ENCODE measurements at places on chromosomes 7 and 10.

GRCh38 chr7:129213828-129214227 lies 11.0 kb upstream of the AHCYL2 start:
- DNase-seq = no peak

DNA sequence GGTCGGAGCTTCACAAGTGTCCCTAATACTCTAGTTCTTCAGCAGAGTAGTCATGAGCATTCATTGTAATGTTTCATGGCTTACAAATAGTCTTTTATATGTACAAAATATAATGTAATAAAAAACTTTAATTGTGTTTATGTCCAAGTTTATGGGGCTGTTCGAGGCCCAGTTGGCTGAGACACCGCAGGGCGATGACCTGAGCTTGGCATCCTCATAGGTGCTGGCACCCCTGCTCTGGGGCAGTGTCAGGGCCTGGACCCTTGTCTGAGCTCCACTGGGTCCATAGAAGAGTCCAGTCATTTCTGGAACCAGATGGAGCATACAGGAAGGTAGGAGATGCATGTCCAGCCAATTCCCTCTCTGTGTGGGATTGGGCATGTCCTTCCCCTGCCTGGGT lies 12.9 kb upstream of the ZMIZ1 start:
- DNase-seq = no peak

- DNase-seq = no peak
Observed at GRCh38 chr10:16518822-16519221, 2.9 kb downstream of the C1QL3 start.

GRCh38 chr7:38451840-38452239 lies 178.4 kb upstream of the TARP start:
- no peak for DNase-seq

GRCh38 chr7:33946094-33946699 lies 40.9 kb downstream of the BMPER start:
- DNase-seq = peak; percentile 33

GRCh38 chr7:80039251-80039884 lies 95.3 kb upstream of the GNAI1 start:
- DNase-seq = no peak

DNA sequence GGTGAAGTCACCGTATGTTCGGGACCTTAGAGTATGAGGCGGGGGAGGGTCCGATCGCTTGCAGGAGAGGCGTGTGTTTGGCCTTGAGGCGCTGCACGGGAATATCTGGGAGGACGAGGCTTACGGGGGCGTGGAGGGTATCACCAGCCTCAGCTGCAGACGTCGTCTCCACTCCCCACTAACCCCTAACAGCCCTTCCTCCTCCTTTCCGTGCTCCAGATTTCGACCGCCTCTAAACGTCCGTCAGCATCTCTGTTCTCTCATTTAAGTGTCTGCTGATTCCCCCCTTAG lies 23.5 kb upstream of the ZNF12 start:
- DNase-seq = peak; percentile 17

- DNase-seq = no peak
Observed at GRCh38 chr10:73167458-73167782, 388 bp downstream of the ECD start.

DNA sequence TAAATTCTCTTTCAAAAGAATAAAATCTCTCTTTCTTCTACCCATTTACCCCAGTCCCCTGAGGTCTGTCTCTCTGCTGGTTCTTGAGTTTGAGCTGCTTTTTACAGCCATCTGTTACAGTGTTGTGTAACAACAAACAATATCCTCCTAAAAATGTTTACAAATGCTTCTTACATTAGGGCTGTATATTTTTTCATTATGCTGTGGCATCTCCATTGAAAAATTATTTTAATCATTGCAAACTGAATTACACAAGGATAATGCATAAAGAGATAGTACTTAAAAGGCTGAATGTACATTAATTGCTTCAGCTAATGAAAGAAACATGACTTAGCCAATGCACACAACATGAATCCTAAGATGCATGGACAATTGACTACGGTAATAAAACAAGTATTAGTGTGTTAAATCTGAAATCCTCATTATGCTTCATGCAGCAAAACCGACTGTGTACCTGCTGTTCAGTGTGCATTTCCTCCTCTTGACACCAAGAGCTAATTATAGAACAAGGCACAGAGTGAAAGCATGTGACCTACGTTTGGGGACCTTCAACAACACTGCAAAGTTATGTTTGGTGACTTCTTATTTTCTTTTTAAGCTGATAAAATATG lies 181.7 kb upstream of the RHOBTB1 start:
- DNase-seq = no peak

DNA sequence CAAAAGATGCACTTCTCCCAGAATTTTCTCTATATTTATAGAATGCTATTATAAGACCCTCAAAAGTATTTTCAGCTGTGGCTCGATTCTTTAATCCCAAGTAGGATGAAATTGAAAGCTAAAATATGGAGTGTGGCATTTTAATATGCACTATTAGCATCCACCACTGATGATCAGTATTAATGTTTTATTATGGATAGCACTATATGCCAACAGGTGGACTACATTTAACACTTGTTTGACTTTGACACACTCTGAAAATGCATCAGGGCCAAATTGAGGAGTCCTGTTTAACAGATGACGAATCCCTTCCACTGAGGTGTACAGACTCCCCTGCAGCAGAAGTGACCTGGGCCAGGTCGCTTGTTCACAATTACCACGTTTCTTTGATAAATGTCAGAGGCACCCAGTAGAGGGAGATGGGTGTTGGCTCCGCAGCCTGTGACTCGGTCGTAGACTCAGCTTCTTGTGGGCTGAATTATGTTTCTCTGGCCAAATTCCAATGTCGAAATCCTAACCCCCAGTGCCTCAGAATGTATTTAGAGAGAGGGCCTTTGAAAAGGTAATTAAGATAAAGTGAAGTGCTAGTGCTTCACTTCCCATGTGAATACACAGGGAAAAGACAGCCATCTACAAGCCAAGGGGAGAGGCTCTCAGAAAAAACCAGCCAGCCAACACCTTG lies 48.1 kb downstream of the WIPF3 start:
- DNase-seq = no peak

GRCh38 chr7:38070718-38071117 lies 107.3 kb upstream of the STARD3NL start:
- peak; percentile 40 for DNase-seq

DNA sequence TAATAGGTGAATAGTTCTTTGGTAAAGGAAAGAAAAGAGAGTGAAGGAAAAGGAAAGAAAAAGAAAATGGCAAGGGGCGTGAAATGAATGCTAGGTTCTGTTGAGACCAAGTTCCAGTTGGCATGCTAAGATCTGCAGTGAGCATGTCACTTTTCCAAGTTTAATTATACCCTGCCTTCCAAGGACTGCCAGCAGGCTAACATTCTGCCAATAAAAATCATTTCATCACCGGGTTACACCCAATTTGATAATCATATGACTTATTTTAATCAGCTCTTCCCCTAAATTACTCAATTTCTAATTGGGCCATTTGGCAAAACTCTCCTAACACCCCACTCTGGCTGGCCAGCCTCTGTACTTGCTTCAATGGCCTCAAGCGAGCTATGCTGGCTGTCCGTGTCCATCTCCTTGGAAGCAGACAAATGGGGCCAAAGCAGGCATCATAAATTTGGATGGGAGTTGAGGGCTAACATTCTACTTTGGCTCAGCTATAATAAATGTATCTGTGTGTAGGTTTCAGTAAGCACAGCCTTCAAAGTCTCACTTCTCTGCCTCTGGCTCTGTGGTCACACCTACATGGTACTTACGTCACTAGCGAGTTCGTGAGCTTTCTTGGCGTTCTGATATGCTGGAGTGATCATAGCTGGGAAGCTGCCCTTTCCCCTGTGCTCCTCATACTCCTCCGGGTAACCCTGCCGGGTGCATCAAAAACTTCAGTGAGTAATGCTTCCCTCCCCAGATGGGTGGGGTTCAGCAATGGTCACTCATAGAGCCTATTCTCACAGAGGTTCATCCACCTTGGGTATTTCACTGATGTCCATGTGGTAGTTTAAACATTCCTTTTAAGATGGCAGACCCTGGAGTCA lies 17.3 kb downstream of the NRAP start:
- peak; percentile 49 for DNase-seq

- no peak for DNase-seq
Observed at GRCh38 chr10:8531116-8531515, 476.6 kb downstream of the GATA3 start.

- DNase-seq = no peak
Observed at GRCh38 chr7:134690016-134690415, 43.4 kb downstream of the BPGM start.

GRCh38 chr10:100766693-100767421 lies 21.5 kb downstream of the PAX2 start:
- DNase-seq = no peak

- DNase-seq = no peak
Observed at GRCh38 chr10:86337121-86337601, 29.4 kb downstream of the GRID1 start.

DNA sequence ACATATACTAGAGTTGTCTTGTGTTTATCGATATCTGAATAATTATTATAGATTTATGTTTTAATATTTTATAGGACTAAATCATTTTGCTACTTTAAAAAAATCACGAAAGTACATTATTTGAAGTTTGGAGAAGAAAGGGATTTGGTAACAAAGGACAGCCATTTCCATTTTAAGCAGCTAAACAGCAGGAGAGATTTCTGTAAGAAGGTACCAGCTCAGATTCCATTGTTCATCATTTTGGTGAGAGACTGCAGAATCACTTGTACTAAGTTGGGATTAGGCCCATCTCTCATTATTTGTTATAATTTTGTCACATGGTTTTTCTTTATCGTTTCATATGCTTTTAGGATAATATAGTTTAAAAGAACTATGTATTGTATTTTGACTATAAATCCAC lies 46.7 kb downstream of the PALS2 start:
- no peak for DNase-seq

- DNase-seq = no peak
Observed at GRCh38 chr10:2476218-2476811, 591.0 kb upstream of the PFKP start.

GRCh38 chr10:88291289-88292184 lies 291.6 kb downstream of the RNLS start:
- no peak for DNase-seq

DNA sequence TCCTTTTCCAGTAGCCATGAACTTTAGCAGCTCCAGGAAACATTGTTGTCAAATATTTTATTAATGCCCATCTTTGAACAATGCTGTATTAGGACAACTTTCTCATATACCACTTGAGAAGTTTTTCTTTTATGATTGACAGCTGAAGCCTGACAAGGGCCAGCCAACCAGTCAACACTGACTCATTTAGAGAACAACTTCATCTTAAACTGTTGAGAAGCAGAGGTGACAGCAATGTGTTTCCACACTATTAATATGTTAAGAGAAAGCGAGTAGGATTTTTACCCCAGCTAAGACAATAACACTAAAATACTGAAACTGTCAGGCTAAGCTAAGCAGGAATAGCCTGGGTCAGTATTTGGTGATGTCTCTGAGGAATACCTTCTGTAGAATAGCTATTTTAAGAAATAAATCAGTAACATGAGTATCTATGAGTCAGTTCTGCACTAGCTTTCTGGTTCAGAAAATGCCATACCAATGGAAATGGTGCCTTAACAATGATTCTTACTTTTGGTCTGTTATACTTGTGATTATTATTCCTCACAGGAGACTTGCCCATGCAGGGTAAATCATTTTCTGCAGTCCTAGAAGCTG lies 168.8 kb upstream of the POT1 start:
- DNase-seq = no peak

- no peak for DNase-seq
Observed at GRCh38 chr10:124595143-124595883, 133.7 kb downstream of the LHPP start.

GRCh38 chr7:27745064-27745583 lies 5.2 kb downstream of the TAX1BP1 start:
- DNase-seq = no peak

DNA sequence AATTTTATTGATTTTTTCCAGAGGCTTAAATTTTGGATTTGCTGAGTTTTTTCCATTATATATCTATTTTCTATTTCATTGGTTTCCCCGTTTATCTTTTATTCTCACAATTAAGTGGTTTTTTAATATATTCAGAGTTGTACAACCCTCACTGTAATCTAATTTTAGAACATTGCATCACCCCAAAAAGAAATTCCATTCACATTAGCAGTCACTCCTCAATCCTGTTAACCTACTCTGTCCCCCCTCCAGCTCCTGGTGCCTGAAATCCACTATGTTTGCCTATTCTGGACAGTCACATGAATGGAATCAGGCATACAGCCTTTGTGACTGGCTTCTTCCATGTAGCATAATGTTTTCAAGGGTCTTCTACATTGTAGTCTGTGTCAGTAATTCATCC lies 55.8 kb upstream of the ITGA8 start:
- DNase-seq = no peak

DNA sequence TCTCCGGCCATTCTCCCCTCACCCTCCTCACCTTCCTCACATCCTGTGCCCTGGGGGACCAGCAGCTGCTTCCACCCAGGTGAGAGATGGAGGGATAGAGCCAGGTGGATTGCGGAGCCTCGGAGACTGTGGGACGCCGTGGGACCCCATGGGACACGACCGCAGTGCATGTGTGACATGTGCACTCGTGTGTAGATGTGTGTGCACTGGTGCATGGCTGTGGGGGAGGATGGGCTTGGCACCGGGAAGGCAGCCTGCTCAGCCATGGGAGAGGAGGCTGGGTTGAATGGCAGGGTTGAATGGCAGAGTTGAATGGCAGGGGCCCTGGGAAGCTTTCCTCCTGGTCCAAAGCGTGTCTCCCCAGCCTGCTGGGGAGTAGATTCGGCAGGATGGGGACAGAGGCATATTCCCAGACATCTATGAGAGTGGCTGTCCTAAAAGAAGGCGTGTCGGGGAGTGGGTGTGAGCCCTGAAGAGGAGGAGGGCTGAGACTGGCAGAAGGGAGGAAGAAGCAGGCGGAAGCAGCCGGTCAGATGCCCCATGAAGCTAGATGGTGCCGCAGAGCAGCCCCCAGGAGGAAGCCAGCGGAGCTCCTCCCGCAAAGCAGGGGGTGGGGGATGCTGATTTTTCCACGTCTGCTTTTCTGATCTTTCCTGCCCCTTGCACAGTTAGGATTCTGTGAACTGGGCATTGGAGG lies 815 bp downstream of the GIMAP8 start:
- no peak for DNase-seq

GRCh38 chr7:38840736-38841460 lies 68.1 kb downstream of the VPS41 start:
- no peak for DNase-seq

GRCh38 chr7:80249619-80250295 lies 115.1 kb downstream of the GNAI1 start:
- peak; percentile 44 for DNase-seq

GRCh38 chr7:136174477-136175125 lies 197.4 kb upstream of the MTPN start:
- no peak for DNase-seq

DNA sequence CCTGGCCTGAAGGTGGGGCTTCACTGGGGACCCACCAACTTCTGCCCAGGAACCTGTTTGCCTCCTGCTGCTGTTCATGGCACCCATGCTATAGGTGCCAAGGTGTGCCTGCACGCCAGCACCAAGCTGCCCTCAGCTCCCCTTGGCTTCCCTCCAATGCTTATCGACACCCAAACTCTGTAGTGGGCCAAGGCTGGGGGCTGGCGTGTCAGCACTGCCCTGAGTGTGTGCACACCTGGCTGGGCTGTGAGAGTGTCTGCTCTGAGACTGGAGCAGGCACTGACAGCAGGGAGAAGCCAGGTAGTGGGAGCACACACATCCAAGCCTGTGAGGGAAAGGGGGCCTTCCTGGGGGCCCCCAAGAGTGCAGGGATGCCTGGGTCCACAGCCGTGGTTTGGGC lies 43.1 kb upstream of the TUBB8 start:
- DNase-seq = no peak

- no peak for DNase-seq
Observed at GRCh38 chr10:120172356-120172755, 279.8 kb downstream of the SEC23IP start.

GRCh38 chr10:33041783-33042437 lies 83.9 kb upstream of the ITGB1 start:
- no peak for DNase-seq

Measured in head of caudate nucleus (tissue), 42 donors.